ENCODE measurements at places on chromosomes 7 and 10. TPM values are rescaled to one million over a fixed set of nuclear protein-coding genes. Genes with fewer than 3 reads are reported as not detected.
A peak's percentile ranks its signal among the peaks of the same experiment; 100 is the strongest.

- peaks cover 11% of the 10 kb centered on the region for H3K4me1 ChIP-seq
- no peak overlapping the region for H3K4me3 ChIP-seq
- H3K27me3 ChIP-seq: no peaks in the 10 kb centered on the region
- no peaks in the 10 kb centered on the region for H3K36me3 ChIP-seq
- no peak for DNase-seq
Measured at GRCh38 chr7:2412587-2413201, 9.3 kb downstream of the CHST12 start.

GRCh38 chr10:95756041-95756761 is at the start of gene ENTPD1:
Gene ENTPD1 (plus strand): TSS chr10:95756163. CDS start chr10:95756240, 77 bp downstream.
- peak within 1 kb of the TSS; percentile 50 for H3K4me3 ChIP-seq
- peak; percentile 59 for DNase-seq
- no peaks in the 10 kb centered on the region for H3K27me3 ChIP-seq
- no peak within 1 kb of the TSS for H3K27ac ChIP-seq

DNA sequence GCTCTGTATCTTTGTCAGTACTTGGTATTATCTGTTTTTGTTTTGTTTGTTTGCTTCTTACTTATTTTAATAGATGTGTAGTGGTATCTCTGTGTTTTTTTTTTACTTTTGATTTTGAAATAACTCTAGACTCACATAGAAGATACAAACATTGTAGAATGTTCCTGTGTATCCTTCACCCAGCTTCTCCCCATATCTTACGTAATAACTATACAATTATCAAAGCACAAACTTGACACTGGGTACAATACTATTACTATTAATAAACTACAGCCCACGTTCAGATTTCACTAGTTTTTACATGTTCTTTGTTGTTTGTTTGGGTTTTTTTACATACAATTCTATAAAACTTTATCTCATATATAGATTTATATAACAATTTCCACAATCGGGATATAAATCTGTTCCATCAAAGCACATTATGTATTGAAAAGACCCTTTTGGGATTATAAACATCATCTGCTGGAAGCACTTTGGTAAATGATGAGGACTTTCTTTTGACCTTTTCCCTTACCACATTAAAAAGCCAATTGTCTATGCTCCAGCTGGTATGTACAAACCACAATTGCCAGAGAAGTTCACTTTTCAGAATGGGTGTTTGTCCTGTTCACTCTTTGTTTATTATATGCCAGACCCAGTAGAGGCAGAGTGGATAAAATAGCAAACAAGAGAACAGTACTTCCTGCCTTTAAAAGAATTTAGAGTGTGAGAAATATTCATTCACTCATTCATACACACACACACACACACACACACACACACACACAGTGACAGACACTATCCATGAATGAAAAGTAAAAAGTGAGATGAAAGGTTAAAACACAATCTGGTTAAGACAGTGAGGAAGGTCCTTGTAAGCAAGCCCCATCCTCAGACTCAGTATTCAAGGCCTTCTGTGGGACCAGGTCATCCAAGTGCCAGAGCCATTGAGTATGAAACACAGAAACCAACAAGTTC is 113.0 kb downstream of the SGMS1 start:
- no peak overlapping the region for H3K4me3 ChIP-seq
- no peak for DNase-seq
- no peak overlapping the region for H3K27ac ChIP-seq
- H3K4me1 ChIP-seq: peaks cover 26% of the 10 kb centered on the region
- H3K27me3 ChIP-seq: no peaks in the 10 kb centered on the region
- H3K36me3 ChIP-seq: no peaks in the 10 kb centered on the region

DNA sequence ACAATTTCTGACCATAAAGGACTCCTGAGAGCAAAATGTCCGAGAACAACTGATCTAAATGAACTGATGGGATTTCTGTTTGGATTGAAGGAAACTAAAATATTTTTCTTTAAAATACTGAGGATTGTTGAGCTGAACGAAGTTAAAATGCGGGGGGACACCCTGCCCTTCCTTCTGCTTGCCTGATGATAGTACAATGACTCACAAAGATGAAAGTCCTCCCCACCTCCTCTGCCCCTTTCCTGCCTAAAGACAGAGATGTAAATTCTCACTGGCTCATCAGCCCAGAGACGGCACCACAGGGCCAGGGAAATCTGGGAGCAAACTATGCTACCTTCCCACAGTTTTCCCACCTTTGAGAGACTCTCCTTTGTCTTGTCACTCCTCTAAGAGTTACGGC is 180.6 kb downstream of the PHTF2 start:
- H3K27me3 ChIP-seq: no peaks in the 10 kb centered on the region
- no peak for DNase-seq

- H3K27ac ChIP-seq: no peak overlapping the region
- H3K4me3 ChIP-seq: no peak overlapping the region
- H3K27me3 ChIP-seq: no peaks in the 10 kb centered on the region
- DNase-seq: no peak
Measured at GRCh38 chr10:121033366-121033765, 182.2 kb downstream of the WDR11 start.

DNA sequence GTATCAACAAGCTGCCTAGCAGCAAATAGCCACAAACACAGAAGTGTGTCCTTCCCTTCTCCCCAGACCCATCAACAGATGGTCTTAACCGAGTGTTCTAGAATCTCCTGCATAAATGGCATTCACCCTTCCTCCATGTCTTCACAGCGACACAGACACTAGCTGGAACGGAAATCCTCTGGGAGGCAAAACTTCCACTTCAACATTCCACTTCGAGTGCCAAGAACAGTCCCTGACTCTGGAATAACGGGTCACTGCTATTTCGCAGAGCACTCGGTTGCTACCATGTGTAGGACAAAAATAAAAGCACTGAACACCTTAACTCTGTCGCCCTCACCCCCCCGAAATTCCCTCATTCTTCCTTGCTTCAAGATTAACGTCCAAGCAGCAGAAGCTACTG is 65.1 kb downstream of the SFMBT2 start:
- no peaks in the 10 kb centered on the region for H3K27me3 ChIP-seq
- no peak overlapping the region for H3K4me3 ChIP-seq
- 0 out of 2 replicates have a peak, but pooled peaks cover 11% of the 10 kb centered on the region for H3K4me1 ChIP-seq
- H3K36me3 ChIP-seq: no peaks in the 10 kb centered on the region
- no peak overlapping the region for H3K27ac ChIP-seq

DNA sequence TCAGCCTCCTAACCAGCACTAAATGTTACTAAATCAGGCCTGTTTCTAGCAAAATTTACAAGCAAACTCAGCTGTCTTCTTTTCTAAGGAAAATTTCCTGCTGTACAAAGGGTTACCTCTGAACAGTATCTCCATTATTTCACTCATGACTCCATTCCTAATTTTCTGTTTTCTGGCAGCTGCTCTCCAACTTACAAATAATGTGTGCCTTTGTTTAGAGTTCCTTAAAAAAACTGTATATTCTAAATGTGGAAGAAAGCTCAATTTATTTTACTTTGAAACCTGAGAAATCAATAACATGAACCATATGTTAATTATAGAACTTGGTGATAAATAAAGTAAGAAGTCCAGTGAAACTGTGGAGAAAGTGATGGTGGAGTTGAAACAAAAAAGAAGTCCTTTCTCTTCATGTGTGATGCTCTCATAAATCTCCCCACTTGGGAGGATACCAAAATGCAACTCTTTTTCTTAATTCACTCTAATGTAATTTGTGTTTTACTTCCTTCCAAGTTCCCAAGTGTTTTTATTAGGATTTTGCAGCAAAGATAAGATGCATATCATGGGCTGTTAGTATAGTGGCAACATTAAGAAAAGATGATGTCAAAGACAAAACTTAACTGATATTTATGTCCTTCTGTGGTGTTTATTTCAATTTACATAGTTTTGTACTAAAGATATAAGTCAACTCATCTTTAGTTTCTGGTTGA is 74.8 kb downstream of the CDK6 start:
- no peaks in the 10 kb centered on the region for H3K27me3 ChIP-seq
- no peaks in the 10 kb centered on the region for H3K36me3 ChIP-seq
- H3K27ac ChIP-seq: 0 out of 2 replicates have a peak overlapping the region, but pooled peaks have one; percentile 6
- no peak overlapping the region for H3K4me3 ChIP-seq
- no peak for DNase-seq

- H3K4me3 ChIP-seq: no peak overlapping the region
- DNase-seq: no peak
- H3K27me3 ChIP-seq: no peaks in the 10 kb centered on the region
- no peak overlapping the region for H3K27ac ChIP-seq
- H3K36me3 ChIP-seq: no peaks in the 10 kb centered on the region
- H3K4me1 ChIP-seq: no peaks in the 10 kb centered on the region
Measured at GRCh38 chr10:86346799-86347665, 19.6 kb downstream of the GRID1 start.

GRCh38 chr7:151142686-151143040 is 24.8 kb downstream of the GBX1 start:
- H3K4me1 ChIP-seq: peaks cover 17% of the 10 kb centered on the region
- DNase-seq: peak; percentile 53
- no peak overlapping the region for H3K27ac ChIP-seq
- H3K36me3 ChIP-seq: no peaks in the 10 kb centered on the region

DNA sequence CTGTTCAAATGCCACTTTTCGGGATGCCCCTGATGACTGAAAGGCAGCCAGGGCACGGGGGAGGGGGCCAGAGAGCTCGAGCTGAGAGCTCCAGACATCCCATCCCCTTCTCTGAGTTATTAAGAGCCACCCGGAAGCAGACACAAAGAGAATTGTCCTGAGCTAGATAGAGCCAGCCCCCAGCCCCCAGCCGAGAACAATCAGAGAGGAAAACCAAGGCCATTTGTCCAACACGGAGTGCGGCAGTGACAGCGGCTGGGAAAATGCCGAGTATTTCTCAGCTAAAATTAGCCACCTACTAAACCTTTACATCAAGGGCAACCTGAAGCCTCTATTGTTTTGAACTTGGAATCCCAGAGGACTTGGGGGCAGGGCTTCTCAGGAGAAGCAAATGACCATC is 51.0 kb downstream of the UNC5B start:
- H3K36me3 ChIP-seq: no peaks in the 10 kb centered on the region
- H3K4me3 ChIP-seq: no peak overlapping the region
- peak; percentile 41 for DNase-seq
- no peaks in the 10 kb centered on the region for H3K27me3 ChIP-seq
- H3K4me1 ChIP-seq: peaks cover 52% of the 10 kb centered on the region

DNA sequence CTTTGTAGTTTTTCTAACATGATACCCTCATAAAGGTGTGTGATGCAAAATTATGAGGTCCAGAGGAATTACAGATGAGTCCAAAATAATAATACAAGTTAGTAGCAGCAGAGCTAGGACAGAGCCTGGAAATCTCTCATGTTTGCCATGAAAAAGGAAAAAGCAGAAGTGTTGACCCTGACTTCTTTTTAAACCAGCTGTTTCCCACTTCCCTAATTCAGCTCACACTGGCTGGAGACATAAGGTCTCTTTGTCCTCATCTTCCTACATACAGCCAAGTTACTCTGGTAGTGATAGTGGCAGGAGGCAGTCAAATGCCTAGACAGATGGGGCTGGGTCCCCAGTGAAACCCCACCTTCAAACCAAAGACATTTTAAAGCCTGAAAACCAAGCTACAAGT is 269.2 kb downstream of the C7orf25 start:
- H3K27ac ChIP-seq: no peak overlapping the region
- no peaks in the 10 kb centered on the region for H3K27me3 ChIP-seq
- H3K4me1 ChIP-seq: peaks cover 2% of the 10 kb centered on the region
- 0 out of 2 replicates have a peak, but pooled peaks cover 7% of the 10 kb centered on the region for H3K36me3 ChIP-seq
- DNase-seq: no peak

DNA sequence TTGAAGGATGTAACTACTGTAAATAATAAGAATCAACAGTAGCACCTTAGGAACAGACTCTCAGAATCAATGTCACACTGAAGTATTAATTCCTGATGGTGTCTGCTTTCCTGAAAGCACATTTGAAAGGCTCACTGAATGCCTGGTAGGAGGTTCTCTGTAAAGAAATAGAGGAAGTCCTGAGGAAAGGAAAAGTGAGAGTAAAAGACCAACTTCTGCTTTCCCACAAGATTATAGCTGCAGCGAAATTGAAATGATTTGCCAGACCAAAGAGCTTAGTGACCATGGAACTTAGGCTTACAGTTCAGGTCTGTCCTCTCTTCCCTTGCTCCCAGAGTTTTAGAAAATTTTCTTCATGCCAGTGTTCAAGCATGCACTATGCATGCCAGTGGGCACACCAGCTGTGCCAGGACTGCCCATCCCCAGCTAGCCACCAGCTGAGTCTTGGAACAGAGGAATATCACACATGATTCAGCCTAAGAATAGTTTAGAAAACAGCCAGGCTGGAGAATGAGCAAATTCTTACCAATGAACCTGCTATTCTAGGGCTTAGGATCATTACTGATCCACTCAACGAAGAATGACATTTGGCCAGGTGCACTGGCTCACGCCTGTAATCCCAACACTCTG is 123.2 kb downstream of the HERPUD2 start:
- no peaks in the 10 kb centered on the region for H3K4me1 ChIP-seq
- H3K27ac ChIP-seq: no peak overlapping the region
- no peak overlapping the region for H3K4me3 ChIP-seq
- H3K36me3 ChIP-seq: no peaks in the 10 kb centered on the region

- H3K4me3 ChIP-seq: no peak overlapping the region
- no peak overlapping the region for H3K27ac ChIP-seq
- no peaks in the 10 kb centered on the region for H3K4me1 ChIP-seq
- no peaks in the 10 kb centered on the region for H3K36me3 ChIP-seq
Measured at GRCh38 chr7:139594911-139595476, 71.5 kb downstream of the CLEC2L start.

DNA sequence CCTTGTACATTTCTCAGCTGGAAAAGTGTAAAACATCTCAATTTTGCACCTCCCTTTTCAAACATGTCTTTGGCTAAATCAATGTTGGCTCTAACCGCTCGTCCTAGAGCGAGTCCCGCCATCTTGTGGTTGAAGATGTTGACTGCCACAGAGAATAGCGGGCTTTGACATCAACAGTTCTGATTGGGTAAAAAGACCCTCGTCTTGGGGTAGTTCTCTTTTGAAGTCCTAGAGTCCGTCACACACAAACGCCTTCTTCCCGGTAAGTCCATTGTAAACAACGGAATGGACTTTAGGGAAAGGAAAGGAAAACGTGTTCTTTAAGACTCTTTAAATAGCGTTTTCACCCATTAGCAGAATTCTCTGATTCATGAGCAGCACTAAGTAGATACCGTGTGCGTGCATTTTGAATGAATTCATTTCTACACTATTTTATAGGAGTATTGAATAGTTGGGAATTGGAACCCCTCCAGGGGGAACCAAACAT is 452 bp upstream of the RPP30 start:
- H3K4me1 ChIP-seq: peaks cover 19% of the 10 kb centered on the region
- H3K27ac ChIP-seq: no peak overlapping the region
- peak overlapping the region; percentile 72 for H3K4me3 ChIP-seq

GRCh38 chr10:74077416-74077815 is 73.2 kb downstream of the AP3M1 start:
- H3K27ac ChIP-seq: peak overlapping the region; percentile 83
- DNase-seq: no peak

DNA sequence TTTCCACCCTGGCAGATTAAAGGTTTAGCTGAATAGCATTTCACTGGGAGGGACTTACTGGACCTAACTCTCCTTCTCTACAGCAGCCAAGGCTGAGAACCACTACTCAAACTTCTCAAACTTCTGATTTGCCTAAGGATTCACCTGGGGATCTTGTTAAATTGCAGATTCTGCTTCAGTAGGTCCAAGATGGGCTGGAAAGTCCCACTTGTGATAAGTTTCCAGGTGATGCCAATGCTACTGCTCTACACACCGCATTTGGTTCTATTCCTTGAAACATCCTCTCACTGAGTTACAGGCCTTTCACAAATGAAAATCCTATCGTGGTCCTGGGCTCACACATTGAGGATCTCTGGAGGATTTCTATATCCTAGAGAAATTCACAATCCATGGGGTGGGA is 147.9 kb downstream of the CHCHD3 start:
- H3K27ac ChIP-seq: no peak overlapping the region
- no peaks in the 10 kb centered on the region for H3K27me3 ChIP-seq
- H3K36me3 ChIP-seq: no peaks in the 10 kb centered on the region
- no peak overlapping the region for H3K4me3 ChIP-seq

MSS51 gene
- 5.1 TPM for total RNA-seq

VSTM4 gene
- total RNA-seq: 0.23 TPM

MCM10 gene
- total RNA-seq: 30.7 TPM

CALHM1 gene
- 0.93 TPM for total RNA-seq

IFIT1 gene
- 3.1 TPM for total RNA-seq

TMEM270 gene
- total RNA-seq: not detected

CLEC5A gene
- total RNA-seq: not detected
